NCI-H748 treated with DMSO at 0.1 percent for 48 hours (cell line): ENCODE measurements at places on chromosomes 1 and 21.

GRCh38 chr1:209302779-209303568 is 280.5 kb upstream of the CAMK1G start:
- DNase-seq, result peak; percentile 34

GRCh38 chr1:2070016-2070415 is 19.8 kb downstream of the PRKCZ start:
- DNase-seq, result no peak

GRCh38 chr21:42437786-42438185 is 34.1 kb downstream of the UBASH3A start:
- DNase-seq, result no peak

DNA sequence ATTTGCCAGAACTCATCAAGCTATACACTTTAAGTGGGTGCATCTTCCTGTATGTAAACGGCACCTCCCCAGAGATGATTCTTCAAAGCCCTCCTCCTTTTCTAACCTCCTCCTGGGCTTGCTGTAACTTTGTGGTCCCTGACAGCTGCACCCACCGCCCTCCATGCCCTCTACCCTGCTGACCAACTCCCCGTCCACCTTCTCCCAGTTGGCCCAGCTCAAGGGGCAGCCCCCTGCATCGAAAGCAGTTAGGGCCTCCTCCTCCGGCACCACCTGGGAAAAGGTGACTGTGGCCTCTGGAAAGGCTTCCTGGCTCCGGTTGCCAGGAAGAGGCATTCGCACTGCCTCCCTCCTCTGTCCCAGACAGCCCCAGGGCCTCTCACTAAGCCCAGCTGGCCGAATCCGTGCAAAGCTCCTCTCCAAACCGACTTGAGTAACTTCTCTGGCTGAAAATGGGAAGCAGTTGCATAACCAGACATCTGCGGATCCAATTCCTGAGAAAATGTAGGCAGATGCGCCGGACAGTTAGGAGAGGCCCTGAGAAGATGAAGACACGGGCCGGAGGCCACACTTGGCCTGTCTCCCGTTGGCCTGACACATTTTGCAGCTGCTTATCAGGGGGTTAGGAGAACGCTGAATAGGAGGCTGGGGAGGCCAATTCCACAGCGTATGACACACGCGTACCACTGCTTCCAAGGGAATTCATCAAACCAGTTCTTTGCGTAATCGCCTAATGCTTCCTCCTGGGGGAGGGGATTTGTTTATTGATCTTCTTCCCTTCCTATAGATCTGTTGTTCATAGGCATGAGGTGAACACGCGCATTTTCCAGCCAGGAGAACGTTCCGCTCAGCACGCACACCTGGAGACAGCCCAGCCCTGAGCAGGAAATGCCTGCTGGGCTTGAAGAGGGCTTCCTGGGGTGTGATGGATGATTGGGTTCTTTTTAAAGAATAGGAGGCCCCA is 48.7 kb upstream of the COL6A2 start:
- peak; percentile 15 for DNase-seq

GRCh38 chr1:54278941-54279422 is 79.0 kb downstream of the MRPL37 start:
- no peak for DNase-seq

- DNase-seq, result no peak
Measured at GRCh38 chr21:41966041-41966833, 12.4 kb upstream of the C2CD2 start.

DNA sequence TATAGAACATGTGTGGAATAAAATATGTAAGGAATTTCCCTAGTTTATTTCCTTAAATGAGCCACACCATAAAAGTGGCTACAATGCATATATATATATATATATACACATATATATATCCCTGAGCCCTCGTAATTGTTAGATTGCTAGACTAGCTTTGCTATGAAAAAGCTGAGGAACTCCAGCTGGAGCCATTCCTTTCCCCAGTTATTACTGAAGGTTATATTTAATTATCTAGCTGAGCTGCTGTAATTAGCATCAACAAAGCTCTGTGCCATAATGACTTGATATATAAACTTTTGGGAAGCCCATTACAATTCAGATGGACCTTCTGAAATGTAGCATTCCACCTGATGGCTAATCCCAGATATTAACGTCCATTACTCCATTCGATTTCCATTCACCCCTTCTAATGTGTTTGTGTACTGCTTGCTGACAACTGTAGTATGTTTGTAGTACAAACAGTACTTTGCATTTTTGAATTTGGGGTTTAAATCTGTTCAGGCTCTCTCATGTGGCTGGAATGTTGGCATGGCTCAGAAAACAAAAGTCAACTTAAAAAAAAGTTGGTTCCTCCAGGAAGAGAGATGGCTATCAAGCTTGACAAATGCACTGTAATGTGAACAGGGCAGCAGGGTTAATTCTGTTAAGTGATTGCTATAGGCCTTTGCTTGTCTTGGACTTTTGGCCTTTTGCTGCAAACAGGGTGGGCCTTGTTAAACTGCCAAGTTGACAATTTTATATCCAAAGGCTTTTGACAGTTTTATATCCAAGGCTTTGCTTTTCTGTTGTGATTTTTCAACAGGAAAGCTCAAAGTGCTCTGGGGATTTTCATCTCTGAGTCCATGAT is 170.0 kb downstream of the LTN1 start:
- DNase-seq, result no peak

- DNase-seq, result peak; percentile 69
Measured at GRCh38 chr1:171251042-171251951, 3.0 kb downstream of the FMO1 start.

- DNase-seq, result no peak
Measured at GRCh38 chr1:56135864-56136147, 443.6 kb downstream of the PLPP3 start.

DNA sequence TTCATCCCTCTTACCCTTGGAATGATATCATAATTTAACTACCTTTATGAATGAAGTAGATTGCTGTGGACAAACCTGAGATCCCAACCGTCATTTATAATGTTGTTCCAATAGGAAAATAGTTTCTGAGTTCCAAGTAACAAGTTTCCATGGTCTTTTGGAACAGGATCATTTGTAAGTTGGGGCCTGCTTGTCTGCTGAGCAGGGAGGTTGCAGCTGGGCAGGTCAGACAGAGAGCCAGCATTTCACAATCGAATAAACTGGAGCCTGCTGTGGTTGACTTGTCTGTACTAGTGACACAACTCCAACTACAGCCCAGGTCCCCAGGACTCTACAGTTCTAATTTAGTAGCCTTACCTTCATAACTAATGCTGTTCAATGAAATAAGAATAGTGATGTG is 18.6 kb upstream of the RALGPS2 start:
- no peak for DNase-seq

- no peak for DNase-seq
Measured at GRCh38 chr1:42973286-42973685, 14.6 kb upstream of the SLC2A1 start.

- DNase-seq, result no peak
Measured at GRCh38 chr1:240285540-240285939, 193.9 kb downstream of the FMN2 start.

GRCh38 chr1:226454349-226454748 is 46.5 kb upstream of the PARP1 start:
- DNase-seq, result no peak

- no peak for DNase-seq
Measured at GRCh38 chr21:45632160-45632559, 11.4 kb upstream of the PCBP3 start.

GRCh38 chr1:73674945-73675561 is 522.9 kb downstream of the LRRIQ3 start:
- DNase-seq, result peak; percentile 84

GRCh38 chr1:42777852-42778251 is 6.9 kb upstream of the TMEM269 start:
- peak; percentile 88 for DNase-seq

DNA sequence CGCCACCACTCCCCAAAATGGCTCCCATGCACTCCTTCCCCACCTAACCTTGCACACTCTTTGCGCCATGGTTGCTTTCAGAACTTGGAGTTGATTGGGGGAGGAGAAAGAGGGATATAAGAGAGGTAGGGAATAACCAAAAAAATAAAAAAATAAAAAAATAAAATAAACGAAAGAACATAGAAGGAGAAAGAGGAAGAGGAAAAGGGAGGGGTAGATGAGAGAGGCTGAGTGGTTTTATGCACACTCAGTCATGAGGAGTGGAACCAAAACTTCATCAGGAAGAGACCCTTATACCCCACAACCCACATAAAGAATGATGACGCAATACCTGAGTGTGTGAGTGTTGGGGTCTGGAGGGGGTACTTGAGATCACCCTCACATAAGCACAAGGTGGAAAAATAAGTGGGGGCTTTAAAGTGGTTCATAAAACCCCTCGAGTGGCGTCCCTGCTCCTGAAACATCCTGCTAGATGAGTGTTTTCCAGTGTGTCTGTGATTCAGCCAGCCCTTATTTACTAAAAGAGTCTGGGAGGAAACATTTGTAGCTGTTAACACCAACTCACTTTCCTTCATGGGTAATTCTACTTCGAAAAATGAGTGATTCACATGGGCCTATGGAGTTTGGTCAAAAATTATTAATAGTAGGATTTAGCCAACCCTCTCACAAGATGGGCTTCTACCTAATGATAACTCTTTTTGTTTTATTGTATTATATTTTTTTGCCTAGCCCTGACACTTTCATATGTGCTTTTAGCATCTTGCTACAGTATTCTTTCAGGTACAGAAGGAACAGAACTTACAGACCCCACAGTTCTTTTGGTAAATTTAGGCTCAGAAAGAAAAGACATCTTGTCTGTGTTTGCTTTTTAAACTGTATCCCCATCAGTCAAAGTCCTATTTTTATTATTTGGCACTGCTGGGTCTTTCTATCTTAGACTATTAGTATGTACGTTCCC is 5.2 kb downstream of the SLAMF1 start:
- no peak for DNase-seq

DNA sequence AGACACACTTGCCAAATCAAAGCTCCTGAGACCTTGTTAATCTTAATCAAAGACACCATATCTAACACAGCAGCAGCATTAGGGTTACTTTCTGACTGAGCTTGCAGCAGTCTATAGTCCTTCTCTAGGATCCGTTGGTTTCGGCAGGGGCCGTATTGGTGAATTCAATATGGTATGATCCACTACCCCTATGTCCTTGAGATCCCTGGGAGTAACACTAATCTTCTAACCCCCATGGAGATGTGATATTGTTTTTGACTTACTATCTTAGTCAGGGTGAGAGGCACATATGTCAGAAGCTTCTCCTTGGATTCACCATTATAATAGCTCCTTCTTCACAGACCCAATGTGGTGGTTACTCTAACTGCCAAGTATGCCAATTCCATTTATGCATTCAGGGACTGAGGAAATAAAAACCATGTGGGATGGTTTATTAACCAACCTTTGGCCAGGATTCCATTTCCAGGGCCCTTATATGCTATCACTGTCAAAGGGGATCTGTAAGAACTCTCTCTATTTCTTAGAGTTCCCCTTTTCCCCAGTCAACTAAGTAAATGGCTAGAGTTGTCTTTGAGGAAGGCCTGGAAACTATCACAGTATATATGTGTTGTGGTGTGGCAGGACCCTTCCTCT is 673.6 kb upstream of the USP24 start:
- no peak for DNase-seq

GRCh38 chr1:213330281-213330680 is 279.2 kb downstream of the RPS6KC1 start:
- no peak for DNase-seq

GRCh38 chr1:147665521-147665920 is 4.8 kb downstream of the ACP6 start:
- no peak for DNase-seq

DNA sequence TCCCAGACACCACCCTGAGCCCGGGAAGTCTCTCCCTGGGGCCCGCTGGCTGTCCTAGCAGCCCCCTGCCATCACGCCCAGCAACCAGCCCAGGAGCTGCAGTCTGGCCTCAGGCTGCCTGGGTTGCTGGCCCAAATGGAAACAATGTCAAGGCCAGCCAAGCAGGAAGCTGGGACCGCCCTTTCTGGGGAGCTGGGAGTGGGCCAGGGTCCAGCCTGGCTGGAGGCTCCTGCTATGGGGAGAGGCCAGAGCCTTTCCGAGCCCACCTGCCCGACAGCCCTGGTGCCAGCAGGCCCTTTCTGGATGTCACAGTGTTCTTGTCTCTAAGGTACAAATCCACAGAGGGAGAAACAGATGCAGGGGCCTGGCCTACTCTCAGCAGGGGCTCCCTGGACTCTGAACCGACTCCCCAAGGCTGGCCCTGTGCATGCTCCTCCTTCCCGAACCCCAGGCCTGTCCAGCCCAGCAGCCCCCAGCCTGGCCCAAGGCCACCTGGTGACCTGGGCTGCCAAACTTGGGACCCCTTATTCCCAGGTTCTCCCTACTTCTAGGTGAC is 1.2 kb upstream of the MMEL1 start:
- DNase-seq, result no peak

GRCh38 chr1:31427322-31427721 is 14.3 kb downstream of the SERINC2 start:
- no peak for DNase-seq

DNA sequence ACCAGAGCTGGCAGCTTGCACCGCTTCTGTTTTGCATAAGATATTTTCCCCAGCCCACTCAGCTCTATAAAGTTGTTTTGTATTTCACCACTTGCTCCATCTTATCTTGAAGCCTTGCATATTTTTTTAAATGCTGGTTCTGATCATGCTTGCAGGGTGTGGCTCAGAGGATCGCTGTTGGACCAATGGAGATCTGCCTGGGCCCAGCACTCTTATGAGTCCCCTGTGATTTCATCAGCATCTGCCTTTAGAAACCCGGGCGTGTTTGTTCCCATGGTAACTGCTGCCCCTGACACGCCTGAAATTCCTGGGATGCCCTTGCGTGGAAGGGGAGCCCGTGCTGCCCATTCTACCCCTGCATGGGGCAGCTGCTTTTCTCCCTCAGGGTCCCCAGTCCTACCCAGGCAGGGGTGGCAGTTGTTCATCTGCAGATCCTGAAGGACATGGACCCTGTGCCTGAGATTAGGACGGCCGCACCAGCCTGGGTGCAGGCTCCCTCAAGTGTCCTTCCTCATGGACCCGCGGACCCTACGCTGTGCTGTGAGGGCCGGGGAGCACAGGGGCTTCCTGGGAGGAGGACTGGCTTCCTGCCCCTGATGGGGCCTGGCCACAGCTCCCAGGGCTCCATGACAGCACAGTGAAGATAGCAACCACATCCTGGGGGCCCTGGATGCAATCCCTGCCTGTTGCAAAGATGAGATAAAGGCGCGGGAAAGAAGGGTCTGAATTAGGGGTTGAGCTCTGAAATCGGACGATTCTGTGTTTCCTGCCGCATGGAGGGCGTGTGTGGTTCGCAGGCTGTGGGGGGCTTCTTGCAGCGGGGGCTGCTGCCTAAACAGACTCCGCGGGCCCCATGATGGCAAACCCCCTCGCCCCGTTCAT is 226.5 kb downstream of the SDCCAG8 start:
- DNase-seq, result peak; percentile 10

DNA sequence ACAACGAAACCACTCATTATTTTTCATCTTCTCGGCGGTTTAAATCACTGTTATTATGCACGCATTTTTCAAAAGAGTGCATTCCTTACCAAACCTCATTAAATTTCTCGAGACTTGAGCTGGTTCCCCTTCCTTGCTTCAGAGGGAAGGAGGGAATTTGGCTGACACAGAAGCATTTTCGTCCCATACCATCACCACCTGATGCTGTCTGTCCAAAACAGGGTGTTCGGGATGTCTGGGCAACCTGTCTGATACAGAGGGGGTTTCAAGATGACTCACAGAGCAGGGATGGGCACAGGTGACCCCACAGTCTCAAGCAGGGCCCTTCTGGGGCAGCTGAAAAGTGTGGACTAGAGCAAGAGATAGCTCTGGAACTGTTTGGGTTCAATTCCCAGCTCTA is 12.3 kb upstream of the RCC2 start:
- DNase-seq, result no peak

- DNase-seq, result peak; percentile 75
Measured at GRCh38 chr1:156500793-156501506, 375 bp upstream of the MEF2D start.
